ENCODE measurements at places on chromosomes 1 and 21. TPM values are rescaled to one million over a fixed set of nuclear protein-coding genes. Genes with fewer than 3 reads are reported as not detected.
A peak's percentile ranks its signal among the peaks of the same experiment; 100 is the strongest.

- peak; percentile 53 for DNase-seq
Measured at GRCh38 chr1:167808104-167808503, 86.3 kb downstream of the MPZL1 start.

GRCh38 chr1:3501856-3502640, 47.6 kb downstream of the ARHGEF16 start:
- peak; percentile 42 for DNase-seq

DNA sequence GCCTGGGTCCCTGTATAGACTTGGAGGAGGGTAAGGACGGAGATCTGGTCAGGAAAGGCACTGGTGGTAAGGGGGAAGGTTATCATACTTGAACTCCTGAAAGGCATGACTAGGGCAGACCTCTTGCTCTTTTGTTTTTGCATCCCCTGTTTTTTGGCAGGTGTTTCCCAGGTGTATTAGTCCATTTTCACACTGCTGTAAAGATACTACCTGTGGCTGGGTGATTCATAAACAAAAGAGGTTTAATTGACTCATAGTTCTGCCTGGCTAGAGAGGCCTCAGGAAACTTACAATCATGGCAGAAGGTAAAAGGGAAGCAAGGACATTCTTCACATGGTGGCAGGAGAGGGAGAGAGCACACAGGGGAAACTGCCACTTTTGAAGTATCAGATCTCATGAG, 57.2 kb upstream of the APOBEC4 start:
- no peak for DNase-seq

DNA sequence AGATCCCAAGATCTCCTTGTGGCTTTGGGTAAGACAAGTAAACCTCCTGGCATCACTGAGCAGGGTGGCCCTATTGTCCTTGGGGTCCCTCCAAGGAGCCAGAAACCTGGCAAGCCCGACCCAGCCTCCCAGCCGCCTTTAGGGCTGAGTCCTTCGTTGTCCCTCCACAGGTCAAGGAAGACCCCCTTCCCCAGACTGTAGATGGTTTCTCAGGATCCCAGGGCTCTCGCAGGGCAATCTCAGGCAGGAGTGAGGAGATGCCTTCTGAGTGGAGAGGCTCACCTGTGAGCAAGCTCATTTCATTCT, 71.6 kb upstream of the CSF3R start:
- DNase-seq = no peak

DNA sequence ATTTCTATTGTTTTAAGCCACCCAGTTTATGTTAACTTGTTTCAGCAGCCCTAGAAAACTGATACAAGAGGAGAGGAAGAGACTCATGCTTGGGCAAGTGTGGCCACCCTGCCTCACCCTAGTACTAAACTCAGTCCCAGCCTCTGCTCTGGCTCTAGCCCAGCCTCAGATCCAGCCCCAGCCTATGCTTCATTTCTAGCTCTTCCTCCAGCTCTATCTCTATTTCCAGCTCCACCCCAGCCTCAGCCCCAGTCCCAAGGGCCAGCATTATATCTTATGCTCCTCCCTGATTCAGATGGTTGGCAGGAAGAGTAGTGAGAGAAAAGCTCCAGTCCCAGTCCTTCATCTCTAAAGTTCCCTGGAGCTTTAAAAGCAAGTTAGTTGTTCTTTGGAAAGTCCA, 535.5 kb downstream of the PTPRC start:
- DNase-seq = no peak

Gene S100A1
- polyA plus RNA-seq = 9.7 TPM

DNA sequence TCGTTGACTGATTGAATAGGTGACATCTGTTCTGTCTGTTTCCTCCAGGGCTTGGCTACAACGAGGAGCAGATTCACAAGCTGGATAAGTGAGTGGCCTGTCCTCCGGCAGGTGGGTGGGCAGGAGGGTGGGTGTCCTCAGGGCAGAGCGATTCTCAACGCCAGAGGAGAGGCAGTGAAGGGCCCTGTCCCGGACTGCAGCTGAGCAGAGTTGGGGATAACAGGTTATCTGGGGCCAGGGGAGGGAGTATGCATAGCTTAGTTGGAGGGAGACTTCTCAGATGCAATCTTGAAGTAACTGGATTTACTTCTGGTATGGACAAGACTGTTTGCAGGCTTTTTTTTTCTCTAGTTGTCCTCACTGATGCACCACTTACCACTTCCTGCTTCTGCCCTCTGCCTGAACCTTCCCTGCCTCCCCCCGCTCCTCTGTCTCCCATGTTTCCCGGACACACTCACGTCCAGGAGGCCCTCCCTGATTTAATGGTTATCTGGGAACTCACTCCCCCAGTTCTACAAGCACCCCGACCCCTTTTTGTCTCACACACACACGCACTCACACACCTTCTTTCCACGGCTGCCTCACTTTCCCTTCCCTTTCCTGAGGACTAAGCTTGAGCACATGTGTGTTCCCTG, 16.4 kb upstream of the RASSF5 start:
- peak; percentile 75 for DNase-seq

GRCh38 chr1:11150326-11150725, 38.8 kb upstream of the ANGPTL7 start:
- peak; percentile 71 for DNase-seq

GRCh38 chr1:182968836-182969734, 16.1 kb upstream of the SHCBP1L start:
- no peak for DNase-seq

Data from fibroblast of lung (primary cell).